ENCODE measurements at places on chromosomes 13 and 19.

GRCh38 chr13:41613471-41613870, 156.1 kb downstream of the RGCC start:
- DNase-seq = peak; percentile 15

DNA sequence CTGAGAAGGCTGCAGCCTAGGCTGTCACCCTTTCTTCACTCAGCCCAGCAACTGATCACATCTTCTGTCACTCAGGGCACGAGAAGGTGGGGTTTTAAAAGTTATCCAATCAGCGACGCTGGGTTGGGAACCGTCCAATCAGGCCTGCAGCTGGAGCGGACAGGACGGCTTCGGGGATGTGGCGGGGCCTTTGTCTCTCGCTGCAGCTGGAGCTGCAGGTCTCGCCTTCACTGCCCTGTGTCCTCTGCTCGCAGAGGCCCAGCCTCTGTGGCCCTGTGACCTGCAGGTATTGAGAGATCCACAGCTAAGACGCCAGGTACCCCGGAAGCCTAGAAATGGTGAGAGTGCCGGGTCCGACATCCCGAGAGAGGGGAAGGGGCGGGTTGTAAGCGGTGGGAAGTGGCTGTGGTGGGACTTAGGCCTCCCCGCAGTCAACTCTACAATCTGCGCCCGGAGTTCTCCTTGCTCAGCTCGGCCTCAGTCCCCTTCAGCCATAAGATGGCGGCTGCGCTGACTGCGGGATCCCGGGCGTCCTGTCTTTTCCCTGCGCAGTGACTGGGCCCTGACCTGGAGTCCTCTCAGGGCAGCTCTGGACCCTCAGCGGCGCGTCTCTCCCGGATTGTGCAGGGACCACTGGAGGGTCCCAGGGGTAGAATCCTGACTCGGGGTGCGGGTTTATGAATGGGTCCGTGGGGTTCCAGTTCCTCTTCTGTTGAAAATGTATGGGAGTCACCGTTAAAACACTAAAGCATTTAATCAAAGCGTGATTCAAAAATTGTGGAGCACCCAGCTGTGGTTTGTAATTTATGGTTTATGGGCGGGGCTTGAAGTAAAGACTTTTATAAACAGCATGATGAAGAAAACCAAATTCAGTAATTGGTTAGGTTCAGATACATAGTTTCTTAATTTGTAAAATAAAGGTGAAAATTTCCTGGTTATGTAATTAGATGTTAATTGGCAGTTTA, at the start of gene ZNF714:
ZNF714 (plus strand) TSS at position 193 of the 965 bp plus-strand sequence. CDS start 16,066 bp downstream, outside the sequence.
- DNase-seq = peak; percentile 97

DNA sequence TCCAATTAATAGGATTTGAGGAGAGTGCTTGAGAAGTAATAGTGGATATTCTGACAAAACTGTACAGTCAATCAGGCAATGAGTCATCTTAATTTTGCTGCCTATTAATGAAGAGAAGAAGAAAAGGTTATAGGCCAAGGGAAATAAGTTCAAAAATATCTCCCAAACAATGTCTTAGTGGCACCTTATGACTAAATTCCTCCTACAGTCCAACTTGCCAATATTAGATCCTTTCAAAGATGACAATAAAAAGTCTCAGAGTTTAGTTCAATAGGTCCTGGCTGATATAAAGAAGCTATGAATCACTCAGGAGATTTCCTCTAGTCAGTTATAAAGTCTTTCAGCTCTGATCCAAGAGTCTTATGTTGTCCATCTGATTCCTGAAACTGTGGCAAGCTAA, 27.9 kb downstream of the UGGT2 start:
- DNase-seq = no peak

DNA sequence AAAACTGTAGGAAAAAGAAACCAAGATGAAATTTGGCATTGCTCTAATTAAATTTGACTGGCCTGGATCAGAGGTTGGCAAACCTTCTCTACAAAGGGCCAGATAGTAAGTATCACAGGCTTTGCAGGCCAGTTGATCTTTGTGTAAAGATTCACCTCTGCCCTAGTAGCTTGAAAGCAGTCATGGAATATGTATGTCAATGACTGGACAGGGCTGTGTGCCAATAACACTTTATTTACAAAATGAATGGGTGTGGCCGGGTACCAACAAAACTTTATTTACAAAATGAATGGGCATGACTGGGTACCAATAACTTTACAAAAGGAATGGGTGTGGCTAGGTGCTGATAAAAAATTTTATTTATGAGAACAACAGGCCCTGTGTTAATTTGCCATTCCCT, 20.0 kb downstream of the SIN3B start:
- no peak for DNase-seq

DNA sequence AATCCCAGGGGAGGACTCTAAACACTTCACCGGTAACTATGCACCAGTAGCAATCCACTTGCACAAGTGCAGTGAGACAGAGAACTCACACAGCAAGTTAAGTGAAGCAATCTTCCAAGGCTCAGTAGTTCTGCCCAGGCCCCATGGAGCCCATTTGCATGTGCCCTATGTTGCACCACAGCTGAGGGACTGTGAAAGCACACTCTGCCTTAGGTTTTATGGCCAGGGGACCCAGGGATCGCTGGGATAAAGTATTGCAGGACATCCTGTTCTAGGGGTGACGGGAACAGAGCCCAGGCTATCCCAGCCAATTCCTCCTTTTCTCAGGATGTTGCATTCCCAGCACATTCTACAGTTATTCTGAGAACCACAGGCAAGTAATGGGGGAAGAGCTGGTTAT, 6.0 kb upstream of the AMER2 start:
- no peak for DNase-seq

DNA sequence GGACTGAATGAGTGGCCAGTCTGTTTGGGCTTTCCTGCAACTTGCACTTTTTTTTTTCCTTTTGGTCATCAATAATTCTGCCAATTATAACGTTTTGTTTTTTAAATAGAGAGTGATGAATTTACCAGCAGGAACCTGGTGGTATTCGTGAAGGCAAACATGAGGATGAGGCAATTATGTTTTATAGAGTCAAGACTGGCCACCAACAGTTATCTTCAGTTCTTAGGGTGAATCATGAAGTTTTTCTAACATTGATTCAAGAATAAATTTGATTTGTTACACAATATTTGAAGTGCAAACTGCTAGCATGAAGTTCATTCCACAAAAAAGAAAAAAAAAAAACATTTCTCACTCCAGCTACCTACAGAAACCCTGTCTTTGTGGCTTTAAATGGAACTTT, 244.5 kb downstream of the SPRY2 start:
- DNase-seq = no peak

GRCh38 chr19:458091-459042, 2.5 kb downstream of the SHC2 start:
- no peak for DNase-seq

- DNase-seq = no peak
Observed at GRCh38 chr13:36875431-36875830, 44.6 kb downstream of the SMAD9 start.

All from neural progenitor cell (in vitro differentiated cells).